ENCODE measurements at places on chromosomes 6 and 20.

GRCh38 chr6:150741633-150742200 is 123.8 kb upstream of the MTHFD1L start:
- no peak for DNase-seq

DNA sequence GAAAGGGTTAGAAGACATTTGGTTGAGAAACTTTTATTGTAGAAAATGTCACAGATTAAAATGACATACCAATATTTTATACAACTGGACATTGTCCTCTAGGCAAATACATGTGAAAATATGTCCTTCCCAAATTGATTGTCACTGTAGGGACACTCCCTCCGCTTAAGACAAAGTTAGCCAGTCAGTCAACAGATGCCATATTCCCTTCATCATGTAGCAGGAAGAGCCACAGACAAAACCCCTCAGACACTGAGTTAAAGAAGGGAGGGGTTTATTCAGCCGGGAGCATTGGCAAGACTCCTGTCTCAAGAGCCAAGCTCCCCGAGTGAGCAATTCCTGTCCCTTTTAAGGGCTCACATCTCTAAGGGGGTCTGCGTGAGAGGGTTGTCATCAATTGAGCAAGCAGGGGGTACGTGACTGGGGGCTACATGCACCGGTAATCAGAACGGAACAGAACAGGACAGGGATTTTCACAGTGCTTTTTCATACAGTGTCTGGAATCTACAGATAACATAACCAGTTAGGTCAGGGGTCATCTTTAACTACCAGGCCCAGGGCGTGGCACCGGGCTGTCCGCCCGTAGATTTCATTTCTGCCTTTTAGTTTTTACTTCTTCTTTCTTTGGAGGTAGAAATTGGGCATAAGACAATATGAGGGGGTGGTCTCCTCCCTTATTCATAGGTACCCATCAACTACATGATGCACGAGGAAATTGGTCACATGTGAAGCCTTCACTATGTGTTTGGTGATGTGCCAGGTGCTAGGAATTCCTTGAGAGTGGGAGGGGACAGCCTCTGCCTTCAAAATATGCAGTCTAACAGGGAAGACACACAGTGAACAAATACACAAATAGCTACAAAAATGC is 155.7 kb upstream of the CDYL start:
- no peak for DNase-seq

DNA sequence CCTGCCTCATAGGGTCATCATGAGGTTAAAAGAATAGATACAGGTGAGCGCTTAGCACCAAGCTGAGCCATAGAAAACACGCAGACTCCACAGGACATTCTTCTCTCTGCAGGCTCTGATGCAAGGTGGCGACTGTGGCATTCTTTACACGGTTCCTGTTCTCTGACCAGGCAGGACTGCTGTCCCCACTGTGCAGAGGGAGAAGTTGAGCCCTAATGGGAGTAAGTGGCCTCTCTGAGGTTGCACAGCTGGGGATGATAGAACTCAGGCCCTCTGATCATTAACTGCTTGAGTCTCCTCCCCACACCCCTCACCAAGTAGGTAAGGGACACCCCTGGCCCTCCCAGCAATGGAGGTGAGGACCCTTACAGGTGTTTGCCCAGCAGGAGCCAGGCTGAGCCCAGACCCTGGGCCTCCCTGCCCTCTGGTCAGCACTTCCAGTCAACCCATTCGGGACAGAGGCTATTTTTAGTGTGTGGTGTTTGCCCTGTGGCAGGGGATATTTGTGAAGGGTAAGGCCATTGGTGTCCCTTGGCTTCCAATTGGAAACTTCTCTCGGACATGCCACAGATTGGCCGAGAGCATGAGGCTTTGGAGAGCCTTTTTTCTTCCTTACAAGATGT is 116.8 kb downstream of the VEGFA start:
- DNase-seq, result no peak

DNA sequence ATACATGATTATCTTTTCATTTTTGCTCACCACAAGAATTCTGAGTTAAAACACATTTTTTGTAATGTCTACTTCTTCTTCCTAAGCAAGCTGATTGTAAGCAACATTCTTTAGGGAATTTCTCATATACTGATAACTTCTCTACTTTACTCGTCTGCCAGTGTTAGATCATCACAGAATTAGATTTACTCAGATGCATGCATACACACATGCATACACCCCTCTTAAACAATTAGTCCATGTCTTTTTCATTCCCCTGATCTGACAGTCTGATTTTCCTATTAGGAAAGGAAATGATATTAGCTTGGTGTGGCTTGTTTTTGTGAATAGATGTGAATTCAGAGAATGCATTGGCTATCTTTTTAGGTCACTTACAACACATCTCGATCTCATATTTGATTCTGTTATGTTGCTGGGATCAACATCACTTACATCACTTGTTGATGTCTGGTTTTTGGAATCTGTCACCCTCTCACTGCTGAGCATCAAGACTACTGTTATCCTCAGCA is 91.4 kb downstream of the FIG4 start:
- DNase-seq, result no peak

DNA sequence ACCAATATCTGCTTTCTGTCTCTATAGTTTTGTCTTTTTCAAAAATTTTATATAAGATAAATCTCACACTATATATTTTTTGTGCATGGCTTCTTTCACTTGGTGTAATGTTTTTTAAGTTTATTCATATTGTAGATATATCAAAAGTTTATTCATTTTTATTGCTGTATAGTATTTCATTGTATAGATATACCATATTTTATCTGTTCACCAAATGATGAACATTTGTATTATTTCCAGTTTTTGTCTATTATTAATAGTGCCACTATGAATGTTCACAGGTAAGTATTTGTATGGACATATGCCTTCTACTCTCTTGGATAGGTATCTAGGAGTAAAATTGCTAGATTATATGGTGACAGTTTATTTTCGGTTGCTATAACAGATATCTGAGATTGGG is 289.5 kb upstream of the CITED2 start:
- no peak for DNase-seq

- DNase-seq, result no peak
These were observed 191.3 kb downstream of the EPM2A start for GRCh38 chr6:145544041-145544440.
